Effector memory CD4-positive, alpha-beta T cell (primary cell): ENCODE measurements at places on chromosomes 12 and 14.

GRCh38 chr14:49959822-49960408 lies 67.0 kb downstream of the ARF6 start:
- DNase-seq: no peak

DNA sequence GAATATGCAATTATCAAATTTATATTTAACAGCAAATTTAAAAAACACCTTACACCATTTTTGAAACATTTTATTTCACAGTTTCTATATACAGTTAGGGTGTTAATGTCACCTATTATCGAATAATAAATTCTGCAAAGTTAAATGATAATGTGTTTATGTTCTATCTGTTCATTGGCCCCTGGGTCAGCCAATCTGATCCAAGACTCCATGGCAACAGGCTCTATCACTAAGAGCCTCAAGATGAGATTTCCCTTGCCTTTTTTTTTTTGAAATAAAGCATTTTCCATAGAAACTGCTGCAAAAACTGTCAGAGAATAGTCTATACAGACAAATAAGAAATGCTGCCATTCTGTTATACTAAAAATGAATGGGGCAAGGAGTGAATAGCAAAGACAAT lies 83.2 kb upstream of the STAC3 start:
- DNase-seq: no peak

- no peak for DNase-seq
Observed at GRCh38 chr12:69529021-69529420, 56.2 kb upstream of the CCT2 start.

- no peak for DNase-seq
Observed at GRCh38 chr12:70277973-70278372, 34.7 kb downstream of the CNOT2 start.

DNA sequence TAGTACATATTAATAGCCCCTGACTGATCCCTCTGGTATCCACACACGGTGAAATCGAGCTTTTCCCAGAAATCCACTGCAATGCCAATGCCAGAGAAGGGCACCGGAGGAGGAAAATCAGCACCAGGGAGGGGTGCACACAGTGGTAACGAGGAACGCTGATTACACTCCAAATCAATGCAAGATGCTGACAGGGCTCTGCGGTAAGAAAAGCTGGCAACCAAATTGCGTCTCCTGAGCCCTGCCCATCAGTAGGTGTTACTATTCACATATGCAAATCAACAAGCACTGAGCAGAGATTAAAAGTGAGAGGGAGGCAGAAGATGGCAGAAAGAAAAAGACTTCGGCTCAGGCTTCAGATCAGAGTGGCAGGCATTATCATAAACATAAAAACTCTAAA lies 159.1 kb downstream of the RPS29 start:
- DNase-seq: no peak

- DNase-seq: no peak
Observed at GRCh38 chr14:101991352-101991751, 27.0 kb downstream of the DYNC1H1 start.

GRCh38 chr12:4152145-4152795 lies 121.3 kb upstream of the CCND2 start:
- DNase-seq: no peak

DNA sequence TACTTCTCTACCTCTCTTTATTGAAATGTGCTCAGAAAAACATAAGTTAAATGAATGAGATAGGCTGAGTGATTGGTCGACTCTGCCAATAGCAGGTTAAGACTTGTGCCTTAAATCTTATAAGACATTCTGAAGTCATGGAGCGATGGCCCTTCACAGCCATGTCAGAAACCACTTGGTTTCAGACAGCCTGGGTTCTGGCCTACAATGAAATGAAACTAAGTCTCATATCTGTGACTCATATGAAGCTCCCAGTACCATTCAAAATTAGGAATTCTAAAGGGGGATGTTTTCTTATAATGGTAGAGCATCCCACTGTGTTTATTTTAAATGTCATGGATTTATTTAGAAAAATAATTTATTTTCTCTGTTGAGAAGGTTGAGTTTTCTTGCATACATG lies 42.6 kb downstream of the PLXNC1 start:
- DNase-seq: no peak

DNA sequence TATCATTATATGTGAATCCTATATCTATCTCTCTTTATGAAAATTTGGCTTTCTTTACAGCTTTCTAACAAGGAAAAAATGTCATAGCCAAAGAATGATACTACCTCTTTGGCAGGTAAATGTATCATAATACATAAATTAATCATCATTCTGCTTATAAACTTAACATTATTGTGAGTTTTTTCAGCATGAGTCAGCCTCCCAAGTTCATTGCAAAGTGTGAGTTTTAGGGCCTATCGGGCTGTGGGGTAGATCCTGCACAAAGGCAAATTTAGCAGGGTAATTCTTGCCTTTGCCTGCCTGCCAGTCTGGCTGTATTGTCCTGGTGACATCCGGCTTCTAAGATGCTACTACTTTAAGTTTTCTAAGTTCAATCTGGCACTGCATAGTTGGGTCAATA lies 412.6 kb downstream of the MDGA2 start:
- DNase-seq: no peak

DNA sequence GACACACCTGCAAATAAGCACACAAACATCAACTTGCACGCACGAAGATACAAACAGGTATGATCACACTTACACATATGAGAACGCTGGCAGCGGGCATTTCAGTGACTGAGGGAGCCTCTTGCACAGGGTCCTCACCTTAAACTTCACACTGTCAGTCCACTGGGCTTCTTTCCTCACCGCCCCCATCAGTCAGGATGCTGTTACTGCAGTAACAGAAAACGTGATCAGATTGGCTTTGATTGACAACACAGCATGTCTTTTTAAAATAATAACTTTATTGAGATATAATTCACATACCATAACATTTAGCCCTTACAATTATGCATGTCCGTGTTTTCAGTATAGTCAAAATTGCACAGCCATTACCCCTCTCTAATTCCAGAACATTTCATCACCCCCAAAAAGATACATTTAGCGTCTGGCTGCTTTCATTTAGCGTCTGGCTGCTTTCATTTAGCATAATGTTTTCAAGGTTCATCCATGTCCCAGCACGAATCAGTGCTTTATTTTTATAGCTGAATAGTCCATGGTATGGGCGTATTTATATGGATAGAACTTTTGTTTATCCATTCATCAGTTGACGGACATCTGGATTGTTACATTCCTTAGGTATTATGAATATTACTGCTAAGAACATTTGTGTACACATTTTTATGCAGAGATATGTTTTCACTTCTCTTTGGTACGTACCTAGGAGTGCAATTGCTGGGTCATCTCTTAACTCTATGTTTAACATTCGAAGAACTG lies 8.4 kb downstream of the CCDC197 start:
- DNase-seq: no peak

DNA sequence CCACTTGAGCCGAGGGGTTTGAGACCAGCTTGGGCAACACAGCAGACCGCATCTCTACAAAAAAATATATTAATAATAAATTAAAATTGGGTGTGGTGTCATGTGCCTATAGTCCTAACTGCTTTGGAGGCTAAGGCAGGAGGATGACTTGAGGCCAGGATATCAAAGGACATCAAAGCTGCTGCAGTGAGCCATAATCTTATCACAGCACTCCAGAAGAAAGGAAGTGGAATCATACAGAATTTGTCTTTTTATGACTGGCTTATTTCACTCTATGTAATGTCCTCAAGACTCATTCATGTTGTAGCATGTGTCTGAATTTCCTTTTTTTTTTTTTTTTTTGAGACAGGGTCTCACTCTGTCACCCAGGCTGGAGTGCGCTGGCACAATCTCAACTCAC lies 43.9 kb upstream of the NUDT4 start:
- DNase-seq: no peak
